NCI-H82 (cell line): ENCODE measurements at places on chromosomes 7 and 10.

- DNase-seq: no peak
Observed at GRCh38 chr7:81600608-81601007, 169.2 kb downstream of the HGF start.

- DNase-seq: peak; percentile 17
Observed at GRCh38 chr7:44967571-44968446, 11.0 kb downstream of the MYO1G start.

DNA sequence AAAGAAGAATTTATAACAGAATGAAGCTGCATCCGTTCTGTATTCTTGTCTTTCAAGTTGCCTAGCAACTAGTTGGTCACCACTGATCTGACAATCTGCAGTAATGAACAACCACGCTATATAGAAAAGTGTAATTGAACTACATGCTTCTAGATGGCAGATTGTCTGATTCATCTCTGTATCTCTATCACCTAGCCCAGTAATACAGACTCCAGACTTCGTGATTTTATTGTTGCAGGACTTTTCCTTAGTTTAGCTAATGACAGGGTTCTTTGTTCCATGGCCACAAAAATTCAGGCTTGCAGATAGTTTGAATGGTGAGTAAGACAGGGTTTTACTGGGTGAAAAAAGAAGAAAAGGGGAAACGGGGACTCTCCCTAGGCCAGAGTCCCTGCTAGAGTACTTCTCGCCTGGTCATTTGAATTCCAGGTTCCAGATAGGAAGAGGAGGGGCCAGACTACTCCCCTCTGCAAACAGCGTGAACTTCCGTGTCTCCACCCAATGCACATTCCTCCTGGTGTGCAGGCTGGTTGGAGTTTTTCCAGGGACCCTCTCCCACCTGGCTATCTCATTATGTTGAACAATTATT is 45.9 kb downstream of the COL1A2 start:
- DNase-seq: no peak

GRCh38 chr10:6665847-6666246 is 85.8 kb upstream of the PRKCQ start:
- DNase-seq: no peak
